ENCODE measurements at places on chromosomes 6 and 20. TPM values are rescaled to one million over a fixed set of nuclear protein-coding genes. Genes with fewer than 3 reads are reported as not detected.

DNA sequence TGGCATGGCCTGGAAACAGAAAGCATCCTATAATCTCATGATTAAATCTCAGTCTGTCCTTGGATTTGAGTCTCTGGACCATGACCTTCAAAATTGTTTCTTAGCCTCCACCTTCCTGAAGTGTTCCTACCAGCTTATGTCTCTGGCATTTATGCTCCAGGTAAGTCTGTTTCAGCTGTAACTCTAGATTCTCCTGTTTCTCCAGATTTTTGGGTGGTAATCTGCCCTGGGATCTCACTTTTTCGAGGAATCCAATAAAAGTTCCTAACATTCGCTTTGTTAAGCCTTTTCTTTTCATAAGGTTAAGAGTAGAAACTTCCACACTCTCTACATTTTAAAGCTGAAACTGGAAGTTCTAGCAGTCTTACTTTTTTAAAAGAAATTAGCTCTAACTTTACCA, 318.5 kb downstream of the C6orf118 start:
- DNase-seq = no peak

The ANGPT4 gene
- total RNA-seq = not detected

DNA sequence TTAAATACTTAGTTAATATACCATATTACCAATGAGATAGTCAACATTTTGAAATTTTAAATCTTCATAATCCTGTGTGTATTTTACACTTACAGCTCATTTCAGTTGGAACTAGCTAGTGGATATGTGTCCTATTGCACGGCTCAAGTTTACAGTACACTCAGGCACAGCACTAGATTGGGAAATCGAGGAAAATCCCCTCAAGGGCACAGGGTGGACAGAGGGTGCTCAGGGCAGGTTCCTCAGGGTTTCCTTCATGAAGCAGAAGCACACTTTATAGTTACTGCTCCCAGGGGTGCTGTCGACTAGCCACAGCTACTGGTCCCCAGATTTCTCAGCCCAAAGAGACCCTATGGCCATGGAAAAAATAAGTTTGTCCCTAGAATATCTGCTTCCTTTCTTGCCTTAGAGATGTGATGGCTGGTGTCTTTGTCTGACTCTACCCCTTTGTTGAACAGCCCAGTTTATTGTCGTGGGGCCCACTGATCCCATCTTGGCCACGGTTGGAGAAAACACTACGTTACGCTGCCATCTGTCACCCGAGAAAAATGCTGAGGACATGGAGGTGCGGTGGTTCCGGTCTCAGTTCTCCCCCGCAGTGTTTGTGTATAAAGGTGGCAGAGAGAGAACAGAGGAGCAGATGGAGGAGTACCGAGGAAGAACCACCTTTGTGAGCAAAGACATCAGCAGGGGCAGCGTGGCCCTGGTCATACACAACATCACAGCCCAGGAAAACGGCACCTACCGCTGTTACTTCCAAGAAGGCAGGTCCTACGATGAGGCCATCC, 1.5 kb downstream of the BTN2A1 start:
- no peak for DNase-seq

- DNase-seq = no peak
Measured at GRCh38 chr6:12037798-12038197, 25.7 kb downstream of the HIVEP1 start.

DNA sequence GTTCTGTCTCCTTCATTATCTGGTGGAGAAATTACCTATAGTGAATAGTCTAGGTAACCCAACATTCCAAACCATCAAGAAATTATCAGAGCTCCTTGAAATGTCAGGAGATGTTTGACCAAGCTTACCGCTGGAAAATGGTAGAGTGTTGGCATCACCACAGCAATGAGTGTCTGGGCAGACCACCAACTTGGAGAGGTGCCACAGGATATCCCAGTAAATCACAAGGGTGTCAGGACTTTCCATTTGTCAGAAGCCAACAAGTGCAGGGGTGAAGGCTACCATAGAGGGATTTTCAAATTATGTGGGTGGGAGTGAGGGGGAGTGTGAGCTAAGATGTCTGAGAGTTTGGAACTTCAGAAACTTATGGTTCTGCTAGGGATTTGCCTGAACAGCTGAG, 73.2 kb downstream of the VGLL2 start:
- DNase-seq = no peak

The TFAP2A gene
- not detected for total RNA-seq

DNA sequence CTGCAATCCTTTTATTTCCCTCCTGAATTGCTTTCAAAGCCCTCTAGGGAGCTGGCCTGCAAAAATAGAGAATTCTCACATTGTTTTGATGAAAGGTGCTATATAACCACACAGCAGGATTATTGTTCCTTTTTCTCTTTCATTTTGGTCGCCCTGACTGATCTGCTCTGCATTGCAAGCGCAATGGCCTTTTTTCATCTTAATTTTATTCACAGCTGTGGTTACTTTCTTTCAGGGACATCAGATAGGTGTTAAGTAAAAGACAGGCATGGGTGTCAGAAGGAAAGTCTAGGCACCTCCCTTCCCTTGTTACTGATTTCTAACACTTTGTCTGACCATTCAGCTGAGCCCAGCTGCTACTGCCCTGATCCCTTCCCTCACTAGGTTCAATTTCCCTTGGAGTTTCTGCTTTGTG, 850.5 kb upstream of the MAP3K7 start:
- DNase-seq = no peak

GRCh38 chr6:146316175-146316495, 227.5 kb upstream of the RAB32 start:
- no peak for DNase-seq

The PRRT1 gene
- 0.13 TPM for total RNA-seq

GRCh38 chr20:37192137-37192854, 12.9 kb upstream of the MROH8 start:
- DNase-seq = peak; percentile 80

- no peak for DNase-seq
Measured at GRCh38 chr20:1178623-1179022, 6.2 kb downstream of the TMEM74B start.

- no peak for DNase-seq
Measured at GRCh38 chr20:20567712-20568111, 144.7 kb downstream of the RALGAPA2 start.

GRCh38 chr6:5338177-5338960, 77.1 kb downstream of the FARS2 start:
- no peak for DNase-seq

All from activated CD4-positive, alpha-beta memory T cell treated with anti-CD3 and anti-CD28 coated beads, Interleukin-2, amount 10 ng/mL, durations not matched to agents 7 days and 5 days (primary cell).